ENCODE measurements at places on chromosomes 6 and 20.
A peak's percentile ranks its signal among the peaks of the same experiment; 100 is the strongest.

DNA sequence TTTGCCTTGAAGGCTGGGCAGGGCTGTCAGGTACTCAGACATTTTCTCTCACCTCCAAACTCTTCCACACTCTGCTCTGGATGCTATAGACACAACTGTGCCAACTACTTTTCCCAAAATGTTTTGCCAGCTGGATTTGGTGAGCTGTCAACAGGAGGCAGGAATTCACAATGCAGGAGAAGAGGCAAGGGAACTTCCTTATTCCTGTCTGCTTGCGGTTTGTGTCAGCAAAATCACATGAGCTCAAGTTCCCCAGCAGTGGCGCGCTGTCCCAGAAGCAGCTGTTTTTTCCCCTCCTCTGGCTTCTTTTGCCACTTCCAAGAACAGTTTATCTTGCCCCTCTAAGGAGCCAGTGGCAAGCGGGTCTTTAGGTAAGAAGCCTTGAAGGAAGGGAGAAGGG is 608.2 kb downstream of the PRKN start:
- DNase-seq = no peak

- DNase-seq = no peak
Observed at GRCh38 chr6:147195987-147196386, 8.2 kb upstream of the STXBP5 start.

DNA sequence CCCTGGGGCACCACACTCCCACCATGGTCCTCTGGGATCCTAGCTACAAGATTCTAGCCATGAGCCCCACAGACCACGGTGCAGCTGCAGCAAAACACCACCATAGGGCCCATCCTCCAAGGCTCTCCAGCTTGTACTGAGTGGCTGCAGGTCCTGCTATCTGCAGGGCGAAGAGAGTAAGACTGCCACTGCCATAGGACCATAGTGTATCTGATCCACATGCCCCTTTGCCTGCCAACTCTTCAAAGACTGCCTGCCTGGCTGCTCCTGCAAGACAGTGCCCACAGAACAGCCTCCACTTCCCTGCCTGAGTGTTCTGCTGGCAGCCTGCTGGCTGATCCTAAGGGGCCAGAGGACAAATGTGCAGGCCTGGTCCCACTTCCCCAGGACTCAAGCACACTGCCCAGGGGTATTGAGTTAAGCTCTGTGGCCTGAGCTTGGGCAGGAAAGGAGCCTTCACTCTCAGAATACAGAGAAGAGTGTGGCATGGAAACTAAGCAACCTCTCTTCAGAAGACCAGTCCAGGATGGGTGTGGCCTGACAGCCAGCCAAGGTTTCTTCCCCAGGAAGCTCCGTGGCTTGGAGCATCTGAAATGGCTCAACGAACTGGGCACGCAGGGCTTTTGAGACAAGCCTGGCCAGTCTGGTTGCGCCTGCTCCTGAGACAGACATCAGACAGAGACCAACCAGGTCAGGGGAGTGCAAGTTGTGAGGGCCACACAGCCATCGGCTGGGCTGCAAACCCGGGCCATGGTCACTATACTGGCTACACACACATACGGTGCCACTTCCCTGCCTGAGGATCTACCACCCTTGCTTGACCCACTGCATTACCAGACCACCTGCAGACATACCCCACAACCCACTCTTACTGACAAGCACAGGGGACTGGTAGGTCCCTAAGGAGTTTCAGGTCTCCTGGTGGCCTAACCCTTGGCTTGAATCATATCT is 54.5 kb downstream of the RNGTT start:
- no peak for DNase-seq

DNA sequence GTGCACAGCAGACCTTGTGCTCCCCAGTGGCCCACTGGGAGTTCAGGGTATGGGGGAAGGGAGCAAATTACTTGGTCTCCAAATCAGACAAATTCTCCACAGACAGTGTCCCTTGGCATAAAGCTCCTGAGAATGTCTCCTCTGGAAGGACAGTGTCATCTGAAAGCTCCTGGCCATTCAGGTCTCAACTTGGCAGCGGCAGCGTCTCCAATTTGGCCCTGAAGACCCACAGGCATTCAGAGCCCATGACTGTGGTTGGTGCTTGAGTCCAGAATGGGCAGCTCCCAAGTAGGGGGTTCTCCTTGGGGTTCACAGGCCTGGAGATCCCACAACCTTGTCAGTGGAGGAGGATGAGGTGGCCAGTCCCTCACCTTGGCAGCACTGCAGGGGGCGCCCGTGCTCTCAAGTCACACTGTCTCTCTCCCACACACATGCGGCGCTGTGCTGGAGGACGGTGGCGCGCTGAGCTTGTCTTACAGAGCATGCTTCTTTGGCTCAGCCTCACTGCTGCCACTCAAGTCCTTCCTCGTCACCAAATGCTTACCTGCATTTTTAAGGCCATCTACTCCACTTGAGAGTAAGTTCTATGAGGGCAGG is 20.7 kb downstream of the DYNLRB1 start:
- DNase-seq = peak; percentile 88

GRCh38 chr20:38600057-38600456 is 1.6 kb upstream of the ARHGAP40 start:
- no peak for DNase-seq

- DNase-seq = no peak
Observed at GRCh38 chr6:47188588-47189021, 121.1 kb downstream of the TNFRSF21 start.

DNA sequence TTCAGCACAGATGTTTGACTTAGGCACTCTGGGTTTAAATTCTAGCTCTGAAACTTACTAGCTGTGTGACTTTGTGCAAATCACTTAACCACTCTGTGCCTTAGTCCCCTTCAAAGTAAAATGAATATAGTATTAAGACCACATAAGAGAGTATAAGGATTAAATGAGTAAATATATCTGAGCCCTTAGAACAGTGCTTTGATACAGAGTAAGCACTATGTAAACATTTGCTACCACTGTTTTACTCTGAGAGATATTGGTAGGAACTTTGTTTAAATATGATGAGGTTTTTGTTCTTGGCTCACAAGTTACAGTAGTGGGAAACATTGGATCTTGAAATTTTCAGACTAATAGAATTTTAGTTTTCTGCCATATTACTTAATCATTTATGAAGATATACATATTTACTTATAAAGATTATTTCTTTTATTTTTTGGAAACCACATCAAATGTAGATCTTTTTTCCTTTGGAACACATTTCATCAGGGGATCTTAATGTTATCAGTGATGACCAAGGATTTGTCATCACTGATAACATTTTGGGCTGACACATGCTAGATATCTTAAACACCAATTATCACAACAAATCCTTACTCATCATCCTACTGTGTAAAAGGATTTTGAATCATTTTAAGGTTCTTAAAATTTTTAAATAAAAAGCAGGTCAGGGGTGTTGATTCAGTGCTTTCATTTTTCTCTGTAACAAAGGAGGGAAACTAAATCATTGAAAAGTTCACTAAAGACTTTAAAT is 226.2 kb downstream of the EYA4 start:
- no peak for DNase-seq

DNA sequence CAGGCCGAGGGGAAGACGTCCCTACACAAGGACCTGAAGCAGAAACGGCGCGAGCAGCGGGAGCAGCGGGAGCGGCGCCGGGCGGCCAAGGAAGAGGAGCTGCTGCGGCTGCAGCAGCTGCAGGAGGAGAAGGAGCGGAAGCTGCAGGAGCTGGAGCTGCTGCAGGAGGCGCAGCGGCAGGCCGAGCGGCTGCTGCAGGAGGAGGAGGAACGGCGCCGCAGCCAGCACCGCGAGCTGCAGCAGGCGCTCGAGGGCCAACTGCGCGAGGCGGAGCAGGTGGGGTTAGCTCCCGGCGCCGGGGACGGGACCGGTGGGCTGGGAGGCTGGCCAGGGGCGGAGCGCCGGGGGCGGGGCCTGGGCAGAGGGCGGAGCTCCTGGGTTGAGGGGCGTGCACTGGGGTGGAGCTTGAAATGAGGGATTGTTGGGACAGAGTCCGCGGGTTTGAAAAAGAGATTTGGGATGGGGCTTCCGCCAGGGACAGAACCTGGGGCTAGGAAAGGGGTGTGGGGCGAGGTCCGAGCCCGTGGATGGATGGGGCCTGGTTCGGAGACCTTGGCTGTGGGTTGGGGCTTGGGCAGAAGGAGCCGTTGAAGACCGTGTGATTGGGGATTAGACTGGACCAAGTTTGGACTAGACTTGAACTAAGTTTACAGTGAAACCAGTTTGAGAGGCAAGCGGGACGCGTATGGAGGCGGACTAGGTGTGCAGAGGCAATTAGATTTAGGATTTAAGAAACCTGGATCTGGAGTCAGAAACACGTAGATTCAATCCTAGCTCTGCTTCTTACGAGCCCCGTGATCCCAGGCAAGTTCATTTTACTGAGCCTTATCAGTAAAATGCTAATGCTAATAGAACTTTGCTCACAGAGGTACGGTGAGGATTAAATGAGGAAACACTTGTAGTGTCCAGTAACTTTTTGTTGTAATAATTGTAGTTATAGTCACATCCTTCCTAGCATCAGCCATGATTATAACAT is 20.9 kb downstream of the DEF6 start:
- DNase-seq = peak; percentile 31

DNA sequence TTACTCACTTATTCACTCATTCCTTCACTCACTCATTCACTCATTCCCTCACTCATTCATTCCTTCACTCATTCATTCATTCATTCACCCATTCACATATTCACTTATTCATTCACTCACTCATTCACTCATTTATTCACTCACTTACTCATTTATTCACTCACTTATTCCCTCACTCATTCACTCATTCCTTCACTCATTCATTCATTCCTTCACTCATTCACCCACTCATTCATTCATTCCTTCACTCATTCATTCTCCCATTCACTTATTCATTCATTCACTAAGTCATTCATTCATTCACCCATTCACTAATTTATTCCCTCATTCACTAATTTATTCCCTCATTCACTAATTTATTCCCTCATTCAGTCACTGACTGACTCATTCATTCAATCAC is 127.6 kb downstream of the EDN3 start:
- no peak for DNase-seq

DNA sequence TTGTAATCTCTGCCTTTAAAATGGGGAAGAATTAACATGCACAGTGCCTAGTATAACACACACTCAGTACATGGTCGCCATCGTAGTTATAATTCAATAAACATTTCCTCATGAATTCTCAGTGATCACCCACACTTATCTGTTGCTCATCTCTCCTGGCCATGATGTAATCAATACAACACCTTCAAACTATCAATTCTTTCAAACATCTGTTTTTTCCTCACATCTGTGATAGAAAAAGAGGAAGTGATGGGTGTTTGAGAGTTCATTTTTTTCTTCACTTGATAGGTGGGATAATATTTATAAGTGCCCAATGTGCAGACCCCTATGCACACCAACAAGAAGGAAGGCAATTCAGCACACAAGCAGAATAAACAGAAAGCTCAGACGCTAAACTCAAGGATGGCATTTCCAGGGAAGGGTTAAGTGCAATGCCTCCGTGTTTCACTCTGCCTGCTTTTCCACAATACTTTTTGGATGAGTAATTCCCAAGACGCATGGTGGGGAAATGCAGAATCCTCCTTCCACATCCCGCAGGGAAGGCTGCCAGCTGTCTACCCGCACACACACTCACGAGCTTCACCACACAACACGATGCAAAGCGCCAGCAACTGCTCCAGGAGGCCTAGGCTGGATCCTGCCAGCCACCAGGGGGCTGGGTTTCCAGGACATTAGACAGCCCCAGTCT is 100.3 kb downstream of the GMPR start:
- DNase-seq = peak; percentile 57

- DNase-seq = no peak
Observed at GRCh38 chr20:31555203-31555775, 41.0 kb downstream of the HM13 start.

DNA sequence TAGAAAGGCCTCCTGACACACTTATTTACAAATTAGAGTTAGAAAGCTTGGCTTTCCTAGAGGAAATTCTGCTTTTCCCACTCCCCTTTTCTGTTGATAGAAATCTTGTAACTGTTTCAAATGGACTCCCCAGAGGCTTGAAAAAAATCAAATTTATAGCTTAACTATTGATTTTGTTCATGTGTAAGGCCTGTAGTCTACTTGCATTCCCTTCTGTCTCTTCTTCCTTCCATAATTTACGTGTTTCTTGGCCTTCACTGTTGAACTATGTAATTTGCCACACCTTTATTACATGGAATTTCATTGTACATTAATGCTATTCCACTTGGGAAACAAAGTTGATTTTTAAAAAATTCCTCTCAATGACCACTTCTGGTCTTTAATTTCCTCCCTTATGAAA is 81.4 kb downstream of the LAMP5 start:
- no peak for DNase-seq

- peak; percentile 89 for DNase-seq
Observed at GRCh38 chr6:141483598-141484061, 649.1 kb upstream of the GJE1 start.

GRCh38 chr6:160972111-160972510 is 19.5 kb upstream of the MAP3K4 start:
- DNase-seq = no peak

DNA sequence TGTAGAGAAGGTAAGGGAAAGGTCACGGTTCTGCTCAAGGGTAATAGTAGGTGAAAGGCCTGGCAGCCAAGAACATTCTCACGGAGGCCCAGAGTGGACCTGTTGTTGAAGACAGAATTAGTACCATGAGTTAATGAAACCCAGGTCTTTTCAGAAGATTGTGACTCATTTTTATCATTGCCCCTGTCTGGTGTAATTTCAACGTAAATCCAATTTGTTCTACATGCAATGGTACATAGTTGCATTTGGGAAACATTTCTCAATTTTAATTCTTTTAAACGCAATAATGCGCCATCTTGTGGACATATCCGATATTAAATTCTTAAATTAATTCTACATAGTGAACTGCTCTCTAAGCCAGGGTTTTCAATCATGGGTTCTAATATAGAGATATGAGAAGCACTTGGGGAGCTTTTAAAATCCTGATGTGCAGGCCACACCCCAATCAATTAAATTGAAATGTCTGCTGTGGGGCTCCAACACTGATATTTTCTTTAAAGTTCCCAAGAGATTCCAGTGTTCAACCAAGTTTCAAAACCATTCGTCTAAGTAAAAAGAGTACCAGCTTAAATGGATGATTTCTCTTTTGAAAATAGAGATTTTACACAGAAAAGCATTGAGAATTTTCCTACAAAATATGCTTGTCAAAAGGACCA is 257.4 kb downstream of the PLCB1 start:
- DNase-seq = peak; percentile 79

DNA sequence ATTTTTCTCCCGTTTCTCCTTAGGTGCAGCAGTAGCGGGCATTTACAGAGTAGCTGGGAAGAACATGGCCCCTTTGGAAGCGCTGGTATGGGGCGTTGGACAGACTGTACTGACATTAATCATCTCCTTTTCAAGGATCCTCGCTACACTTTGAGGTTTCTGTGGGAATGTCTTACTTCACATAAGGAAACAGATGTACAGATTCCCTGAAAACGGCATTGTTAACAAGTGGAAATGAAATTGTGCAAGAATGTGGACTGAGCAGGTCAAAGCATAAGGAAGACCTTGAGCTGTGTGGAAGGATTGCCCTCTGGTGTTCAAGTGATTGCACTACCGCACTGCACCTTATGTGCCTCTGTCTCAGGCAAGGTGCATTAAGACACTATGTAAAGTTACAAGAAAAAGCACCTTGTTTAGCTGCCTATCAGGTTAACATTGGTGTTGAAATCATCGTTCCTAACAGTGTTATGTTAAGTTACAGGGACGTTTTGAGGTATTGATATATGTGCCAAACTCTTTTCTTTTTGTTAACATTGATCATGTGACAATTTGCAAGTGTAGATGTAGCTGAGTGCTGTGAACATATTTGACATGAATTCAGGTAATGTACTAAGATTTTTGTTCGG is 38.0 kb downstream of the TMEM170B start:
- peak; percentile 86 for DNase-seq
